ENCODE measurements at places on chromosomes 2 and 18.

DNA sequence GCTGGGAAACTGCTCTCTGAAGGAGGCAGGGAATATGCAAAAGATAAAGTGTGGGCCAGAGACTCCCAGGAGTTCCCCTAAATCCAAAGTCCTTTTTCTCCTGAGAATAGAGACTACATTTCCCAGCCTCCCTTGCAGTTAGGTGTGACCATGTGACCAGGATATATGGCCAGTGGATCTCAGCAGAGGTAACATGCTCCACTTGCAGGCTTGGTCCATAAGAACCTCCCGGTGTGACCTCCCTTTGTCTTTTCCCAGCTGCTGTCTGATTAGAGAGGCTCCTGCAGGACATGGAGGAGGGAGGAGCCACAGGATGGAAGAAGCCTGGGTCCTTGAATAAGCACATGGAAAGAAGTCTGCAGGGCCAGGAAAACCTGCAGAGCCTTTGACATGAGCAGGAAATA lies 76.2 kb downstream of the TGFA start:
- DNase-seq: no peak
- peaks cover 32% of the 10 kb centered on the region for H3K4me1 ChIP-seq
- H3K36me3 ChIP-seq: no peaks in the 10 kb centered on the region
- H3K27ac ChIP-seq: no peak overlapping the region
- H3K4me3 ChIP-seq: no peak overlapping the region

GRCh38 chr2:41460661-41461060 lies 587.2 kb upstream of the PKDCC start:
- no peak overlapping the region for H3K4me3 ChIP-seq
- H3K27ac ChIP-seq: no peak overlapping the region
- H3K4me1 ChIP-seq: no peaks in the 10 kb centered on the region
- H3K36me3 ChIP-seq: no peaks in the 10 kb centered on the region

GRCh38 chr2:149021761-149022160 lies 16.7 kb upstream of the LYPD6B start:
- H3K27me3 ChIP-seq: peaks cover 2% of the 10 kb centered on the region
- no peak overlapping the region for H3K4me3 ChIP-seq
- H3K4me1 ChIP-seq: peaks cover 6% of the 10 kb centered on the region
- no peak for DNase-seq
- no peak overlapping the region for H3K27ac ChIP-seq

DNA sequence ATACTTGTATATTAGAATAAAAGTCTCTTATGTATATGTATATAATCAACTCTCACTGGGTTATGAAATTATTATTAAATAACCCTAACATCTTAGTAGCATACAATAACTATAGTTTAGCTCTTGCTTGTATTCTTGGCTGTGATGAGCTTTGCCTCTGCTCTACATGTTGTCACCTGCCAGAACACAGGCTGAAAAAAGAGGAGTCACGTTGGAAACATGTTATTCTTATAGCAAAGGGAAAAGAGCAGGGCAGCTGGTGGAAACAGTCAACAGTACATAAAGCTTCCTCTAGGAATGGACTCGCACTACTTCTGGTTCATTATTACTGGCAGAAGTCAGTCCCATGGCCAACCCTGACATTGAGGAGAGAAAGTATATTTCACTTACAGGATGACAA lies 362.0 kb upstream of the KYNU start:
- peaks cover 1% of the 10 kb centered on the region for H3K27me3 ChIP-seq
- H3K36me3 ChIP-seq: no peaks in the 10 kb centered on the region
- no peaks in the 10 kb centered on the region for H3K4me1 ChIP-seq
- DNase-seq: no peak
- H3K4me3 ChIP-seq: no peak overlapping the region

GRCh38 chr2:102271844-102272243 lies 39.5 kb upstream of the IL1RL1 start:
- H3K27me3 ChIP-seq: peaks cover 2% of the 10 kb centered on the region
- no peak overlapping the region for H3K27ac ChIP-seq
- H3K4me1 ChIP-seq: no peaks in the 10 kb centered on the region
- H3K36me3 ChIP-seq: peaks cover 9% of the 10 kb centered on the region

- H3K4me3 ChIP-seq: no peak overlapping the region
- H3K27me3 ChIP-seq: peaks cover 2% of the 10 kb centered on the region
- no peaks in the 10 kb centered on the region for H3K36me3 ChIP-seq
- peaks cover 3% of the 10 kb centered on the region for H3K4me1 ChIP-seq
- no peak for DNase-seq
These were observed 86.0 kb downstream of the CAPN13 start for GRCh38 chr2:30721241-30721640.

- H3K27me3 ChIP-seq: peaks cover 1% of the 10 kb centered on the region
- no peak overlapping the region for H3K27ac ChIP-seq
- H3K36me3 ChIP-seq: peaks cover 14% of the 10 kb centered on the region
- H3K4me1 ChIP-seq: no peaks in the 10 kb centered on the region
- no peak for DNase-seq
- H3K4me3 ChIP-seq: no peak overlapping the region
These were observed 49.9 kb upstream of the CYP1B1 start for GRCh38 chr2:38125842-38126241.

DNA sequence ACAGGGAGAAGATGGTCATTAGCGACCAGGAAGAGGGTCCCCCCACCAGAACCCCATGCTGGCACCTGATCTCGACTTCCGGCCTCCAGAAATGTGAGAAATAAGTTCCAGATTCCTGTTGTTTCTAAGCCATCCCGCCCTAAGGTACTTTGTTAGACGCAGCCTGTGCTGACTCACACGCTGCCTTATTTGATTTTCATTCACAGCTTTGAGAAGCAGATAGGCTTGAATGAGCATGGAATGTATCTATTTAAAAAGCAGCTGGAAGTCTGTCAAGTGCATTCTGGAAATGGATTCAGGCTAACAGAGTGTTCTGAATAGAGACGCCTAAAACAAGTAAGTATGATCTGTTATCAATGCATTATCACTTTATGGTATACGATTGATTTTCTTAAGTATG lies 8.3 kb upstream of the IL1R2 start:
- no peaks in the 10 kb centered on the region for H3K36me3 ChIP-seq
- peaks cover 10% of the 10 kb centered on the region for H3K27me3 ChIP-seq
- H3K4me1 ChIP-seq: peaks cover 16% of the 10 kb centered on the region
- no peak overlapping the region for H3K4me3 ChIP-seq
- H3K27ac ChIP-seq: no peak overlapping the region
- DNase-seq: no peak

GRCh38 chr2:120480903-120481445 lies 135.0 kb downstream of the INHBB start:
- no peak overlapping the region for H3K4me3 ChIP-seq
- peak overlapping the region; percentile 14 for H3K27ac ChIP-seq
- peak; percentile 36 for DNase-seq
- H3K4me1 ChIP-seq: peaks cover 13% of the 10 kb centered on the region
- H3K27me3 ChIP-seq: peaks cover 18% of the 10 kb centered on the region
- peaks cover 10% of the 10 kb centered on the region for H3K36me3 ChIP-seq

GRCh38 chr2:172381275-172382027 lies 45.9 kb upstream of the ITGA6 start:
- peaks cover 4% of the 10 kb centered on the region for H3K36me3 ChIP-seq
- no peak for DNase-seq
- no peak overlapping the region for H3K4me3 ChIP-seq
- no peak overlapping the region for H3K27ac ChIP-seq

- no peak overlapping the region for H3K4me3 ChIP-seq
- no peaks in the 10 kb centered on the region for H3K36me3 ChIP-seq
- H3K27me3 ChIP-seq: no peaks in the 10 kb centered on the region
- no peak for DNase-seq
- H3K27ac ChIP-seq: no peak overlapping the region
- no peaks in the 10 kb centered on the region for H3K4me1 ChIP-seq
These were observed 459.0 kb downstream of the BCL11A start for GRCh38 chr2:60094450-60094929.

DNA sequence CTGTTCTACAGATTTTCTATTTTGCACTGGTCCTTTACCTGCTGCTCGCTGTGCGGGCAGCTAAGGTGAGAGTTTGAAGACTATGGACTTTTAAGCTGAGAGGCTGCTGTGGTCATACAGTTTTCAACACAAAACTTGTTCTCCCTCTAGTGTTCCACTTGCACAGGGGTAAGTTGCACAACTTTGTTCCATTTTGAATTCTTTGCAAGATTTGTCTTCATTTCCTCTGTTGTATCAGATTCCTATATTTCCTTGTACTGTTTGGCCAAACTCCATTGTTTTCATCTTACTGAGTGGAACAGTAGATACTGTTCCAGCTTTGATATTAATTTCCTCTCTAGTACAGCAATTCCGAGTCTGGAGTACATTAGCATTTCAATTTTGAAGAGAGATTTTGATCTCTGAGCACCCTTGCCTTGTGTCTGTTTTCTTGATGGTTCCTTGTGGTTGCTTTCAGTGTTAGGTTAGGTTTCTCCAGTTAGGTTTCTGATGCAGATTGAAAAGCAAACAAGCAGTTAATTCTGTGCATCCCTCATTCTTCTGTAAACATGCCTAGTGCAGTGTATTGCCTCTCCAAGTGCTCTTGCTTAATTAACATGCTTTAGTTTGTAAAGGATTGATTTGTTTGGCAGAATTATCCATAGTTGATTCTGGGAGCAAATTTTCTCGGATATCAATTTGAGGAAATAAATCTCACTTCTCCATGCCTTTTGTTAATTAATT lies 188.8 kb downstream of the PTPRM start:
- peaks cover 2% of the 10 kb centered on the region for H3K27me3 ChIP-seq
- H3K36me3 ChIP-seq: no peaks in the 10 kb centered on the region
- H3K27ac ChIP-seq: no peak overlapping the region
- no peak overlapping the region for H3K4me3 ChIP-seq
- no peaks in the 10 kb centered on the region for H3K4me1 ChIP-seq
- no peak for DNase-seq

DNA sequence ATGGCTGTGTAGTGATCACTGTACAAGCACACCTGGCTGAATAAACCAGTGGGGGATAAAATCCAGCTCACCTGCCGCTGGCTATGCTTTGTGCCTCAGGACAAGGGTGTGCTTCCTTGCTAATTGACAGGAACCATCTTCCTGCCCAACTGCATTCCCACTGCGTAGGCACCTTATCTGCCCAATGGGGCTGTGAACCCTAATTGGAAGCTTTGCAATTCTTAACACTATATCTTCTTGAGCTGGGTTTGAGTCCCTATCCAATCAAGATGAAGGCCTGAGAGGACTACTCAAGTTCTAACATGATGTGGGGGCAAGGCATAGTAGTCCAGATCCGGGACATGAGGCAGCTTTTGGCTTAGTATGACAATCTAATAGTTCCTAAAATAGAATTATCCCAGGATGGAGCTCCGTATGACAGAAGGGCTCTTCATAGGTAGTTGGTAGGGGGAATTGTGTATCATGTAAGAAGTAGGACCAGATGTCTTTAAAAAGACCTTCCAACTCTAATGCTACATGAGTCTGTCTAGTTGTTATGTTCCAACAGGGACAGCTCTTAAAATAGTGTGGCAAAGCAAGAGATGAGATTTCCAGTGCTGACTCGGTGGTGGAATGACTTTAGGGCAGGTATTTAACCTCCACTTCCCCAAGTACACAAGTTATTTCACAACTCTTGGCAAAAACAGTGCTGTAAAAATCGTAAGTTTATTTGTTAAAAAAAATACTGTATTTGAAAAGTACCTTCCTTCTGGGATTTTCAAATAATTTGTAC lies 2.3 kb upstream of the TMEM150A start:
- no peaks in the 10 kb centered on the region for H3K36me3 ChIP-seq
- no peak overlapping the region for H3K27ac ChIP-seq
- H3K4me3 ChIP-seq: no peak overlapping the region
- peaks cover 5% of the 10 kb centered on the region for H3K4me1 ChIP-seq
- no peak for DNase-seq
- peaks cover 6% of the 10 kb centered on the region for H3K27me3 ChIP-seq

- peaks cover 20% of the 10 kb centered on the region for H3K36me3 ChIP-seq
- H3K4me1 ChIP-seq: no peaks in the 10 kb centered on the region
- H3K27ac ChIP-seq: no peak within 1 kb of the TSS
These were observed at the start of gene NAT8 for GRCh38 chr2:73642338-73643018. Gene NAT8 (minus strand): TSS chr2:73642422. CDS start chr2:73641628, 794 bp downstream.

GRCh38 chr2:205566606-205567168 lies 115.6 kb upstream of the NRP2 start:
- no peak overlapping the region for H3K27ac ChIP-seq
- H3K27me3 ChIP-seq: no peaks in the 10 kb centered on the region
- no peaks in the 10 kb centered on the region for H3K4me1 ChIP-seq

GRCh38 chr2:228875152-228875900 lies 395.8 kb downstream of the PID1 start:
- H3K4me3 ChIP-seq: no peak overlapping the region
- H3K27ac ChIP-seq: no peak overlapping the region
- peaks cover 4% of the 10 kb centered on the region for H3K36me3 ChIP-seq
- no peaks in the 10 kb centered on the region for H3K4me1 ChIP-seq
- peaks cover 2% of the 10 kb centered on the region for H3K27me3 ChIP-seq

Measured in glutamatergic neuron (in vitro differentiated cells).